ENCODE measurements at places on chromosomes 6 and 20.

GRCh38 chr6:80465513-80465912, 359.0 kb downstream of the BCKDHB start:
- no peak for DNase-seq

GRCh38 chr6:34657037-34657306, 39.6 kb downstream of the ILRUN start:
- DNase-seq, result no peak

GRCh38 chr20:13681248-13682125, 42.8 kb upstream of the TASP1 start:
- DNase-seq, result no peak

- no peak for DNase-seq
Observed at GRCh38 chr6:17432356-17432755, 39.0 kb downstream of the CAP2 start.

DNA sequence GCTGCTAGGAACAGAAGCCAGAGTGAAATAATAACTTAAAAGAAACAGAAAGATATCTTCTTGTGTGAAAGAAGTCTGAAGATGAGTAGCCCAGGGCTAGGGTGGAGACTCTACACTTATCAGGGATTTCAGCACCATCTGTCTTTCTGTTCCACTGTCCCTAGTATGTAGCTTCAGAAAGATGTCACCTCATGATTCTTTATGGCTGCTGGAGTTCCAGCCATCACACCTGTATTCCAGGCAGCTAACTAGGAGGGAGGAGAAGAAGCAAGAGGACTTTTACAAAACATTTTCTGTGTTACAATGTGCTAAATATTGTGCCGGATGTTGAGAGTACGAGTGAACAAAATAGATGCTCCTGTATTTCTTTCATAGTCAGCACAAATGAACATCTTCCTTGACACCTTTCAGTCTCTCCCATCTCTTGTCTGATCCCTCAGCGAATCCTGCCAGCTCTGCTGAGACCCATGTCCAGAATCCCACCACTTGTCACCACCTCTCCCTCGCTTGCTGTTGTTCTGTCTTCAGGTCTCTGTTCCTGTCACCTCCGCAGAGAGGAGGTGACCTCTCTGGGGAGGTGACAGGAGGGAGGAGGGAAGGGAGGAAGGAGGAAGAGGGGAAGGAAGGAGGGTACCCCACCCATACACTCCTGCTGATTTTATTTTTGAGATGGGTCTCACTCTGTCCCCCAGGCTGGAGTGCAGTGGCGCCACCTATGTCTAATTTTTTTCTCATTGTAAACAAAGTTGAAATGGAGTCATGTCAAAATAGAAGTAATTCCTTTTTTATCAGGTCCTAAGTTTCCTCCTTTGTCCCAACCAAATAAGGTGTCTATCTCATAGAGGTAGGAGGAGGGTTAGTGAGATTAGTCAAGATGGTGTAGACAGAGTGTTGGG, 188.9 kb downstream of the TFAP2C start:
- no peak for DNase-seq

DNA sequence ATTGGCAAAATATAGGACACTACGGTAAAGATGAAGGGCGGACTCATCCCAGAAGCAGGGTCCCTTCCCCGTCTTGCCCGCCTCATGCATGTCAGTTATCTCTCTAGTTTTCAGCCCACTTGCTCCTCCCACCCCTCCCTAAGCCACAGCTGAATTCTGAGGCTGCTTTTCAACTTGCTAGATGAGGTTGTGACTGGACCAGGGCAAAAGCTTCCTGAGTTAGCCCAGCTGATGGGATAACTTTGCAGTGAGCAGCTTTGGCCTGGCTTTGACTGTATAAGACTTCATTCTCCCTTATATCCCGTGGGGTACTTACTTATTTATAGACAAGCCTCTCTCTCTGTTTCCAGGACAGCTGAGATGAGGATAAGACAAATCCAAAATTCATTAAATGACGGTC, 23.2 kb downstream of the GHRH start:
- DNase-seq, result no peak

DNA sequence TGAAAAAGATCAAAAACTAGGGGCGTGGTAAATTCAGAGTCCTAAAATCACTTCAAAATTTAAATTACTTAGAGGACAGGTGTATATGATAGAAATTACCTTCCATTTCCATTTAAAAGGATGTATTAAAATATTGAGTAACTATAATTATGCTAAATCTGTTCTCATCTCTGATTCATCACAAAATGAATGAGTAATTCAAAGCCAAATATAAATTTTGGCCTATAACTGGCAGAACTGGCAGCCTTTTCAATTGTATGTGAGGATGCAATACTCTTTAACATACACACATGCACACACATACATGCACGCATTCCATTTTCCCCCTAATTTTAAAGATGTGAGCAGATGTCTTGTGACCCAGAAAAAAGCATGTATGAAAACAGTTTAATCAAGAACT, 194.6 kb downstream of the EPM2A start:
- DNase-seq, result no peak

GRCh38 chr20:57717797-57718196, 8.0 kb upstream of the PMEPA1 start:
- no peak for DNase-seq

- DNase-seq, result no peak
Observed at GRCh38 chr20:61690993-61691838, 374.5 kb downstream of the TAF4 start.

GRCh38 chr6:12415980-12416598, 125.9 kb downstream of the EDN1 start:
- no peak for DNase-seq

DNA sequence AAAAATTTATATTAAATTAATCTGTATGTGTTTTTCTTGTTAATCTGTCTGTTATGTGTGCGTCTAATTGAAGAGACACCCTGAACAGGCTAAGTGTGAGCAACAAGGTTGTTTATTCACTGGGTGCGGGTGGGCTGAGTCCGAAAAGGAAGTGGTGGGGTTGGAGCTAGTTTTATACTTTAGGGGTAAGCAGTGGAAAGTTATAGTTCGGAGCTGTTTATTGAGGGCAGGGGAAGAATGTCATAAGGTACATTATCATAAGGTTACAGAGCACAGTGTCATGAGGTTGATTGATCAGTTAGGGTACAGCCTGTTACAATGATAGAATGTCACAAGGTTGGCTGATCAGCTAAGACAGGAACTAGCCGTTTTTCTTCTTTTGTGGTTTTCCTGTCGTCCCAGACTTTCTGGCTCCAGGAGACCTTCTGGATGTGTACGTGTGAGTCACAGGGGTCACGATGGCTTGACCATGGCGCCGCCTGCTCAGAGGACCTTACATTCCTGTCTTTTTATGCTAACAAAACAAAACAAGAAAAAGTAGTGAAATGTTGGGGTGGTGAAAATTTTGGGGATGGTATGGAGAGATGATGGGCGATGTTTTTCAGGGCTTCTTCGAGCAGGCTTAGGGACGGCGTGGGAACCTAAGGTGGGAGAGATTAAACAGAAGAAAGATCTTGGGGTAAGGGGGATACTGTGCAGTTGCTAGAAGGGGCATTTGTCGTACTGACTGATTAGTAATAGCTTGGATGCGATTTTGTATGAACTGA, 754.0 kb upstream of the ADGRB3 start:
- no peak for DNase-seq

DNA sequence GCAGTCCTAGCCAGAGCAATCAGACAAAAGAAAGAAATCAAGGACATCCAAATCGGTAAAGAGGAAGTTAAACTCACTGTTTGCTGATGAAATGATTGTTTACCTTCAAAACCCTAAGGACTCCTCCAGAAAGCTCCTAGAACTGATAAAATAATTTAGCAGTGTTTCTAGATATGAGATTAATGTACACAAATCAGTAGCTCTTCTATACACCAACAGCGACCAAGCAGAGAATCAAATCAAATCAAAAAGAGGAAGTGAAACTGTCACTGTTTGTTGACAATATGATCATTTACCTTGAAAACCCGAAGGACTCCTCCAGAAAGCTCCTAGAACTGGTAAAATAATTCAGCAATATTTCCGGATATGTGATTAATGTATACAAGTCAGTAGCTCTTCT, 21.7 kb downstream of the SERPINB9 start:
- no peak for DNase-seq

DNA sequence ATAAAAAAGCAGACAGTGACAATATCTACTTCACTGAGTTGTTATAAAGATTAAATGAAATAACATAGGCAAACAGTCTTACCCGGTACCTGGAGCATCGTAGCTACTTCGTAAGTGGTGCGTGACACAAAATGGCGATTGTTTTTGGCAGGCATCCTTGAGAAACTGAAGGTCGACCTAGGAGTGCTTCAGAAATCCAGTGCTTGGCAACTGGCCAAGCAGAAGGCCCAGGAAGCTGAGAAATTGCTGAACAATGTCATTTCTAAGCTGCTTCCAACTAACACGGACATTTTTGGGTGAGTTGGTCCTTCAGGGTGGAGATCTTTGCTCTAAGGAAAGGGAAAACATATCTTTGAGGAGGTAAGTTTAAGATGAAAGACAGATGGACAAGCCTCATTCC, 4.8 kb downstream of the BPIFA2 start:
- no peak for DNase-seq

DNA sequence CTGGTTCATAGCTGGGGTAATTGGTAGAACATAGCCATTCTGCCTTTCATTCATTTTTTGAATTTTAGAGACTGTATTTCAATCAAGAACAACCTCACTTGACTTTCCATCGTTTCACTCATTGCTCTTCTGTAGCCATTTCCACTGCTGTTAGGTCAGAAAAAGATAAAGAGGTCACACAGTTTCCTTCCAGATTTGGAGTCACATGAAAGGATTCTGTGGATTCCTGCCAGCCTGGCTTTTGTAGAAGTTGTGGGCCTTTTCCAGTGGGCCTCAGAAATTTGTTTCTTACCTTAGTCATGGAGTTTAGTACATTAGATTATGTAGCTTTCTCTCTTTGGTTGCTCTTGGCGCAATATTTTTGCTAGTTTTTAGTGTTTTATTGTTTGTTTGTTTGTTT, 157.8 kb downstream of the SASH1 start:
- DNase-seq, result no peak

GRCh38 chr6:113560376-113560775, 296.8 kb upstream of the MARCKS start:
- no peak for DNase-seq

GRCh38 chr6:156310701-156311100, 466.5 kb upstream of the ARID1B start:
- DNase-seq, result no peak

GRCh38 chr6:129493354-129493902, 216.5 kb downstream of the ARHGAP18 start:
- DNase-seq, result no peak

DNA sequence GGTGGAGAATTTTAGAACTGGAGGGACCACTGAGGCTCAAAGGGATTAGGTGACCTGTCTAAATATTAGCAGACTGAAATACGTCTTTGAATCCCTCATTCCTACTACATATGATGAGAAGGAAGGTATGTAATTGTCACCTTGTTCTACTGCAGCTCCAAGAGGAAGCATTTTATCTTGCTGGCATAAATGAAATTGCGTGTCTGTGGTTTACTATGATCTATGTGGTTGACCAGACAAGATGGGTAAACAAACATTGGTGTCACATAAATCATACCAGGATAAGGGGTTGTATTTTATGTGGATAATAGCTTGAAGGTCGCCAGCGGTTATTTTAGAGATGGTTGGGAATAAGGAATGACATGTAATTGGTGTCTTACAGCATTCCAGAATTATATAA, 78.2 kb downstream of the LAMA4 start:
- no peak for DNase-seq

GRCh38 chr6:139983555-139984276, 609.3 kb upstream of the CITED2 start:
- no peak for DNase-seq

GRCh38 chr6:65790666-65791065, 83.6 kb upstream of the EYS start:
- no peak for DNase-seq

- peak; percentile 63 for DNase-seq
Observed at GRCh38 chr6:14875481-14876063, 370.3 kb upstream of the JARID2 start.

GRCh38 chr6:150667977-150668716, 68.5 kb downstream of the PLEKHG1 start:
- no peak for DNase-seq

GRCh38 chr6:25175681-25176080, 103.5 kb upstream of the CARMIL1 start:
- DNase-seq, result no peak

Measured in stimulated activated CD4-positive, alpha-beta T cell treated with anti-CD3 and anti-CD28 coated beads, Interleukin-15, amount 100 ng/mL, for 24 hours (primary cell).